ENCODE measurements at places on chromosomes 1 and 21.

DNA sequence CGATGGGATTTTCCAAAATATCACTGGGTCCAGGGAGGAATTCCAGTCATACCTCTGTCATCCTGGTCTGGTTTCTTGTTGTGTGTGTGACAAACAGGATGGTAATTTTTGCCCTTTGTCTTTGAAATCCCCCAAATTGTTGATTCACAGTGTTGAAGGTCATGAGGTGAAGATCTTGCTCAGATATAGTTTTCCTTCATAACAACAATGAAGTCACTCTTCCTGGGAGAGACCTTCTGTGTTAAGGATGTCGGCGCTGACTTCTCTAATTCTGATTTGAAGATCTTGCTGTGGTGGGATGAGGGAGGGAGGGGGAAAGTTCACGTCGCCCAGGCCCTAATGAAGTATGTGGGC is 32.2 kb upstream of the MPZL1 start:
- peak; percentile 34 for DNase-seq

- no peak for DNase-seq
Observed at GRCh38 chr1:182101415-182102042, 40.0 kb upstream of the ZNF648 start.

DNA sequence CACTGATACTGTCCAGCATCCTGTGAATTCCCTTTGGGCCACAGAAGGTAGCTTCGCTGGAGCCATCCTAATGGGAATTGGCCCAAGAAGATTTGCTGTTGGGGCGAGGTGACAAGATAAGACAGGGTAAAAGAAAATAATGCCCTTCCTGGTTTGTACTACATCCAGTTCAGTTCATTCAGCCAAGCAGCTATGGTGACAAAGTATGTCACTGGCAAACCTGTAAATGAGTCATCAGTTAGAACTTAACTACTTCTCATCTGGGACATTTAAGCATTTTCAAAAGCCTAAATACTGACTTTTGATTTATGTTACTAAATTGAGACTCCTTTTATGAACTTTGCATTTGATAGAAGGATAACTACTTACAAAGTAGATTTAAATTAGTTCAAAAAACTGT is 54.2 kb downstream of the WDR64 start:
- no peak for DNase-seq

DNA sequence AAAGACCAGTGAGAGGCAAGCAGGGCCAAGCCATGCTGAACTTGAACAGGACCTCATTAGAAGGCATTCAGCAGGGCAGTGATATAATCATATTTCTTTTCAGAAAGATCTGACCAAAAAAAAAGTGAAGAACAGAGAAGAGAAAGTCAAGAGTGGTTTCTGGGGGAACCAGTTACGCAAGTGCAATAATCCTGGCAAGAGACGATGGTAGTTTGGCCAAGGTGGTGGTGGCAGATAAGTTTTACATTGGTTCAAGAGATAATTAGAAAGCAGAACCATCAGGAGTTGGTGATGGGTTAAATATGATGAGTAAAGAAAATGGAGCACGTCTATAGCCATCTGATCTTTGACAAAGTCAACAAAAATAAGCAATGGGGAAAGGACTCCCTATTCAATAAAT is 54.3 kb downstream of the ZSWIM5 start:
- DNase-seq, result no peak

DNA sequence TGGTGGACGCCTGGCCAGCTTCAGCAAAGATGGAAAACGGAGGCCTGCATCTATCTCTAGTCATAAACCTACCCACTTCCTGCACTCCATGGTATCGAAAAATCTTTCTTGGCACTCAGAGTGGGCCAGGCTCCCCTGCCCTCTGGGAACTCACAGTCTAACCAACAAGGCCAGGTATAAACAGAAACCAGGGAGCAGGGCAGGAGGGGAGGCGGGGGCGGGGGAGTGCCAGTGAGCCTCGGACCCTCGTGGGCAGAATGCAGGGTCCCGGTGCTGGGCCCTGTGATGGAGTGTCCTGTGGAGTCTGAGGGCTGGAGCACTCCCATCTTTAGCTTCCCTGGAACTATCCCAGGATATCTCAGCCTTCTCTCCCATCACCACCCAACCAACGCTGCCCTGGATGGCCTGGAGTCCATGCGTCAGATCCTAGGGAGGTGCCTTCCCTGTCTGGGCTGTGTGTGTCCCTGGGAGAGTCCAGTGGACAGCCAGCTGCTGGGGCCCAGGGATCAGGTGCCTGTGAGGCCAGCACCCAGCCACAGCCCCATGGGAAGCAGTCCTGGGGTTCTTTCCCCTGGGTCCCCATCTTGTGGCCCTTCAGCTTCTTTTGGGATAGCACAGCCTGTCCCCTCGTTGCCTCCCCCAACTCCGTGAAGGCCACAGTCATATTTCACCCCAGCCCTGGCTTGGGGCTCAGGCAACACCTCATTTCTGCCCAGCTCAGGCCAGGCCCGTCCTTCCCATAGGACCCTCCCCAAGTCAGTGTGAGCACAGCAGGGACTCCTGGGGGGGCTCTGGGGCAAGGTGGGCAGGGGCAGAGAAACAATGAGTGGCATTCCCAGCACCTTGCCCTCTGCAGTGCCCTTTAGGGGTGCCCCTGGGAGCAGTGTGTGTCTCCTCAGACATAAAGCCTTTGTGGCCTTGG is 1.1 kb upstream of the EPS8L3 start:
- DNase-seq, result no peak

DNA sequence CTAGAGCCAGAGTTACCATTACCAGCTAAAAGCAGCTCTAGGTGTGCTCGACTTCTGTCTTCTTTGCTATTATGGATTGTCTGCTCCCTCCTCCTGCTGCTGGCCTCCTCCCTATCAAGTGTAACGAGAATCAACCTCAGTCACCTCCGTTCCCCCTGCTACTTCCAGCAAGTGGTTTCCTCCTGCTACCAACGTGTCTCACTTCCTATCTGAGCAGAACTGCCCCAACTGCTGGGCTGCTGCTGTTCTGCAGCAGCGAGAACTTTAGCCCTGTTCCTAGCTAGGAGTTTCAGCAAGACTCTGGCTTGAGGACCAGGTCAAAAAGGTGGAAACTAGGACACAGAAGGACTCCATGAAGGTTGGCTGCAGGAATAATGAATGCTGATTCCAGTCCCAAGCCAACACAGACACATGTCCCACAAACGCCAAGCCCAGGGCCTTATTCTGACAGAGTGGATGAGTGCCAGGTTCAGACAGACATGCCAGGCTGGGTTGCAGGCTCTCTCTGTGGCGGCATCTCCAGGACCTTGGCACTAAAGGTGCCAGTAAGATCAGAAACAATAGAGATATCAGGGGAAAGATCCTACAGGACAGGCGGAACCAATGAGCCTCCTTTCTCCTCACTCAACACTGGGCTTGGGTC is 46.9 kb downstream of the CD34 start:
- DNase-seq, result peak; percentile 67

- no peak for DNase-seq
Observed at GRCh38 chr21:25412100-25412499, 195.2 kb downstream of the MRPL39 start.

GRCh38 chr1:7117399-7118281 is 332.4 kb downstream of the CAMTA1 start:
- DNase-seq, result no peak

DNA sequence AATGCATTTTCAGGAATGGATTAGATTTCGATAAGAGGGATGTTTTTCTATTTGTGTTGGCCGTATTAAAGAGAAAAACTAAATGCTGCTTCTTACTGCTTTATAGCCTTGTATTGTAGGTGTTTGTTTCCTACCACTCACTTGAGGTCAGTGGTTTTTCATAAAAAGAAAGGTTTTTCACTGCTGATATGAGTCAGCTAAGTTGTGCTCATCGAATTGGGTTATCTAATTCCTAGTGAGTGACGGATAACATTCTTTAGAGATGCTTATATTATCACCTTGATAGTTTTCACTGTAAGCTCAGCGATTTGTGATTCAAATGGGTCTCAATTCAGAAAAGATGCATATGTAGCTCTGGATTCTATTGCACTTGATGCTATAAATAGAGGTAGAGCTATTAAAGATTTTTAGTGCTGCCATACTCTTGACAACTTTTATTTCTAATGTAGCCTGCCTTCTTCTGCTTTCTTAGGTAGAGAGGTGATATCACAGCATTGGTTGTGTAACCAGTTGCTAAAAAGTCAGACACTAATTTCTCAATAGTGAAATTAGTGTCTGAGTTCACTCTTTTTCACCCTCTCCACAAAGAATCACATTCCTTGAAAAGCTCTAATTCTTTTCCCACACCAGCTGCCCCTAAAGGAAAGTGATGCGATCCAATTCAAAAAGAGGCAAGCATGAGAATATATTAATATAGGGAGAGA is 180.0 kb downstream of the RASAL2 start:
- no peak for DNase-seq

GRCh38 chr1:212098771-212099170 is 63.2 kb downstream of the DTL start:
- no peak for DNase-seq

DNA sequence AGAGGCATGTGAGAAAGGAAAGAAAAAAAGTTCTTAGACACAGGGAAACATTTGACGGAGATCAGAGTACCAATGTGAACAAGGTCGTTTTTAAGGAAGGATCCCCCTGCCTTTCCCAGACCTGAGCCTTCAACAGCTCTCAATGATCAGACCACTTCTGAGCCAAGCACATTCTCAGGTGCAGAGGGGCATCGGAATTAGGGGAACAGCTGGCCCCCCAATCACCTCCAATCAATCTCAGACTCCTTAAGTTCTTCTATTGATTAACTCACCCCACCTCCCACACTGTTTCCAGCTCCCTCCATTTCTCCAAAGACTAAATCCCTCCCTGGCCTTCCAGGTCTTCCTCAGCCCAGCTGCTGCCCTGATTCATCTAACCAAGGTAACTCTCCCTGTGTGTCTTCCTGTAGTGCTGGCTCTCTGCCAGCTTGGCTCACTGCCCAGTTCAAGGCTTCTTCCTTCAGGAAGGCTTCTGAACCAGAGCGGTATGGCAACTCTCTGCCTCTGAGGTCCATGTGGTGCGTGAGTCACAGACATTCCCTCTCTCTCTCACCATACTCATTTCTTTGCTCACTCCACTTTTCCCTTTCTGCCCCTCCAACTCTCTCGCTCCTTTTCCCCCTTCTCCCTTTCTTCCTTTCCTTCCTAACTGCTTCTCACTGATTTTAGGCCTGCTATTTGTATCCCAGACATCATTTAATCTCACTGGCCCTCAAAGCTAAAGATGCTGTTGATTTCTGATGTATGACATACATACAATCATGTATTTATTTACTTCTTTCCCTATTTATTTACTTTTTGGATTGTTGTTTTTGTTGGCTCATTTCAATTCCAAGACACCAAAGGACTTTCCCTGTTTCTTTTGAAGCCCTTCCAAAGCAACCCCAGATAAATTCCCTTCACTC is 18.1 kb downstream of the CFAP45 start:
- peak; percentile 66 for DNase-seq

- no peak for DNase-seq
Observed at GRCh38 chr1:206799311-206799710, 27.0 kb upstream of the IL10 start.

DNA sequence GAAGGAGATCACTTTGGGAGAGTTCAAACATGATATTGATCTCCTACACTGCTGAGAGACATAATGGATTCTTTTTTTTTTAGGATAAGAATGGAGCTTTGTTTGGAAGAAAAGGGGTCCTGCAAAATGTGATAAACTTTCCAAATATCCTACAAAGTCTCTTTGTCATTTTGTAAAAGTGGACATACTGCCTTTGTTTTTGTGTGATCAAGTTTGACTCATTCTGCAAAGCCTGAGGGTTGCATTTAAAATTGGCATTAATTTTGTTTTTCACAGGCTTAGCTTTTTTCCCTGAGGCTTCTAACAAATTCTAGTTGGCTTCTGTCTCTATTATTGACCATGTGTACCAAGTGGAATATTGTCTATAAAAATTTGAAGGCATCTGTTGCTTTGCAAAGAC is 113.2 kb downstream of the AK5 start:
- no peak for DNase-seq

DNA sequence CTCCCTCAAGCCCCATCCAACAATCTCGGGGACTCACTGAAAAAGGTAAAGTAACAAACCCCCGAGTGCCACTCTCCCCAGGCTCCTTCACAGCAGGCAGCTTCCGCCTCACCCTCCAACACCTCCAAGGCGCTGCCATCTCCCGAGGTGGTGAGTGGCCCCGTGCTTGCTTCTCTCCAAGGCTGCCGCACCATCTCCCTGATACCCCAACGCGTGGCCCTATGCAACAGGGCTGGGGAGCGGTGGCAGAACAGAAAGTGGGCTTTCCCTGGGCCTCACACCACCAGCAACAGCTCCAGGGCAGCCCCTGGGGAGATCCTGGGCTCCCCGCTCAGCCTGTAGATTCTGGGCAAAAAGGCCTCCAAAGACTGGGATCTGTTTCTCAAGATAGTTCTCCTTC is 105.1 kb downstream of the RAVER2 start:
- no peak for DNase-seq

GRCh38 chr1:162912061-162912667 is 51.2 kb upstream of the CCDC190 start:
- DNase-seq, result no peak

DNA sequence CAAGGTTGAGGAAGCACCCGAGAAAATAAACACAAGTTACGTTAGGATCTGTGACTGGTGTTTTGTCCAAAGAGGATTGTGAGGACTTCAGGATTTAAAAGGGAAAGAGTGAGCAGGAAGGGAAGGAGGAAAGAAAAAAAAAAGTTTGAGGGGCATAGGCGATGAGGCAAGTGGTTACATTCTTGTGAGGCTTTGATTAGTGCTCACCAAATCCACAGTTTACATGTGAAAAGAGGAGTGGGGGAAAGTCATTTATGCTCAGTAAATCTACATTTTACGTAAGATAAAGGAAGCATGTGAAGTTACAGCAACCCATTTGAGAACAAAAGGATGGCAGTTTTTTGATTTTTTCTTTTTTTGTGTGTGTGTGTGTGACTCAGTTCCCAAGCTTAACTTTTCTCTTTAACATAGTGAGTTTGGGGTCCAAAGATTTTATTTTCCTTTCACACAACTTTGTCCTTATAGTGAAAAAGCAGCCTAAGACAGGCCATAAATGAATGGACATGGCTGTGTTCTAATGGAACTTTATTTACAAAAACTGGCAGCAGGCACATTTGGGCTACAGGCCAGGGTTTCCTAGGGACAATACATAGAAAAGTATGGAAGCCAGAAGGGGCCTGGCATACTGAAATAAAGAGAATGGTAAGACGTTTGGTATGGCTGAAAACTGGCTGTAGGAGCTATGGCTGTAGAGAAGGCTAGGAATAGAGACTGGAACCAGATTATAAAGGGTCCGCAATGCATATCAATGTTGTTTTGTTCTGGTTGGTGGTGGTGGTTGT is 121.7 kb downstream of the FGGY start:
- no peak for DNase-seq

GRCh38 chr1:39872698-39873097 is 10.6 kb downstream of the TRIT1 start:
- DNase-seq, result no peak

GRCh38 chr1:171218661-171219060 is 29.6 kb upstream of the FMO1 start:
- no peak for DNase-seq

GRCh38 chr1:41466146-41466545 is 18.3 kb downstream of the EDN2 start:
- no peak for DNase-seq

- DNase-seq, result no peak
Observed at GRCh38 chr1:16231331-16232315, 5.4 kb downstream of the CPLANE2 start.
